Activated T-helper 17 cell treated with anti-CD3 and anti-CD28 coated beads, Interleukin-2, amount 50 U/mL, for 72 hours (primary cell): ENCODE measurements at places on chromosomes 12 and 14. TPM values are rescaled to one million over a fixed set of nuclear protein-coding genes. Genes with fewer than 3 reads are reported as not detected.

- ATAC-seq, result no peak
These were observed 15.8 kb downstream of the SEL1L start for GRCh38 chr14:81517798-81518398.

GRCh38 chr12:115075552-115076170, 391.7 kb upstream of the TBX3 start:
- ATAC-seq, result no peak

DNA sequence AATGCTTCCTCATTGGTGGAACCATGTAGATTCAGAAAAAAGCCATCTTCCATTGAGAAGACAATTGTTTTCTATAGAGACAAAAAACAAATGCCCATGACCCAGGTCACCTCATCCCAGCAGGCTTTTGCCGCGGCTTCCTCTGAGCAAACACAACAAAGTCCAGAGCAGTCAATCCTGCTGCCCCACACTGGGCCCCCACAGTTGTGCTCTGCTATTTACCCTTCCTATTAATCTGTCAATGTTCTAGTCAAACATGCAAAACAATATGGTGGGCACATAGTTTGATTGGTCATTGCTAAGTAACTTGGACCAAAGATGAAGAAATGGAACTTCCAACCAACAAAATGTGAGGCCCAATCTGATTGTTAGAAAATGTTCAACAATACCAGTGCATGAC, 20.7 kb downstream of the C12orf42 start:
- ATAC-seq, result no peak

- no peak for ATAC-seq
These were observed 108.6 kb downstream of the SAMD4A start for GRCh38 chr14:54675236-54676128.

DNA sequence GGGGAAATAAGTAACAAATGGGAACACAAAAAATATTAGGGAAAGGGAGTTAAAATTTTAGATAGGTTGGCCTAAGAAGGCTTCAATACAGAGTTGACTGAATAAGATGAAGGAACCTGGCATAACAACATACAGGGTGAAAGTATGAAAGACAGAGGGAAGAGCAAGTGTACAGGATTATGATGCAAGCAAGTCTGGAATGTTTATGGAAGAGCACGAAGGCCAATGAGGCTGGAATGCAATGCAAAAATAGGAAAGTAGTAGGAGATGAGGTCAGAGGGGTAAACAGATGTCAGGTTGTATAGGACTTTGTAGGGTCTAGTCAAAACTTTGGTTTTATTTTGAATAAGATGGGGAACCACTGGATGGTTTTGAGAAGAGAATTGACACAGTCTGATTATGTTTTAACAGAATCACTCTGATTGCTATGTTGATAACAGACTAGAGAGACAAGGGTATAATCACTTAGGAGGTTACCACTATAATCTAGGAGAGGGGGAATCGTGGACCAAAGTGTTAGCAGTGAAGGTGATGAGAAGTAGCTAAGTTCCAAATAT, 96.8 kb downstream of the OSBPL8 start:
- peak; percentile 75 for ATAC-seq

GRCh38 chr14:52348279-52348678, 34.2 kb downstream of the PTGER2 start:
- no peak for ATAC-seq

GRCh38 chr14:103001651-103002396, 55.5 kb downstream of the CDC42BPB start:
- no peak for ATAC-seq

Gene RHOF
- total RNA-seq, result 103 TPM

Gene LUM
- not detected for total RNA-seq

Gene ZDHHC22
- total RNA-seq, result not detected

Gene PTPRO
- total RNA-seq, result 2.3 TPM

Gene HOXC6
- not detected for total RNA-seq

Gene MGAT4C
- total RNA-seq, result not detected
